ENCODE measurements at places on chromosomes 7 and 10.

GRCh38 chr10:123997486-123998196 lies 95.8 kb downstream of the CHST15 start:
- DNase-seq, result peak; percentile 37

GRCh38 chr7:100509231-100509630 lies 25.5 kb downstream of the NYAP1 start:
- no peak for DNase-seq

DNA sequence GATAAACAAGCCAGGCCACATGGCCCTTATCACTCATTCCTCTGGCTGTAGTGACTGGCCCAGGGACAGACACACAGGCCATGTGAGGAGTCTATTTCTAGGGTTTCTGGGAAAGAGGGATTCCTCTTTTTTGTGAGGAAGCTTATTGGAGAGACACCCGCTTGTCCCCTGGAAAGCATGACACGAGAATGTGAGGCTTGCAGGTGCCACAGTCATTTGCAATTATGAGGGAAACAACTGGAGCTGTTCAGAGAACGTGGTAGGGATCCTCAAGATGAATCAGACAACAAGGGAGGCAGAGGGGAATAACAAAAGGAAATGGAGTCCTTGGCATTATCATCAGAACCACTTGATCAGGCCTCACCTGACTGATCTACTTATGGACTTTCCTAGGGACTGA lies 64.5 kb downstream of the ADCYAP1R1 start:
- DNase-seq, result no peak

- no peak for DNase-seq
These were observed 134.1 kb downstream of the LRMDA start for GRCh38 chr10:75565286-75566251.

GRCh38 chr7:46387646-46388045 lies 466.6 kb upstream of the IGFBP3 start:
- DNase-seq, result no peak

- DNase-seq, result no peak
These were observed 81.9 kb downstream of the NPTX2 start for GRCh38 chr7:98698976-98699375.

- no peak for DNase-seq
These were observed 137.3 kb upstream of the RHOBTB1 start for GRCh38 chr10:61081301-61081700.

DNA sequence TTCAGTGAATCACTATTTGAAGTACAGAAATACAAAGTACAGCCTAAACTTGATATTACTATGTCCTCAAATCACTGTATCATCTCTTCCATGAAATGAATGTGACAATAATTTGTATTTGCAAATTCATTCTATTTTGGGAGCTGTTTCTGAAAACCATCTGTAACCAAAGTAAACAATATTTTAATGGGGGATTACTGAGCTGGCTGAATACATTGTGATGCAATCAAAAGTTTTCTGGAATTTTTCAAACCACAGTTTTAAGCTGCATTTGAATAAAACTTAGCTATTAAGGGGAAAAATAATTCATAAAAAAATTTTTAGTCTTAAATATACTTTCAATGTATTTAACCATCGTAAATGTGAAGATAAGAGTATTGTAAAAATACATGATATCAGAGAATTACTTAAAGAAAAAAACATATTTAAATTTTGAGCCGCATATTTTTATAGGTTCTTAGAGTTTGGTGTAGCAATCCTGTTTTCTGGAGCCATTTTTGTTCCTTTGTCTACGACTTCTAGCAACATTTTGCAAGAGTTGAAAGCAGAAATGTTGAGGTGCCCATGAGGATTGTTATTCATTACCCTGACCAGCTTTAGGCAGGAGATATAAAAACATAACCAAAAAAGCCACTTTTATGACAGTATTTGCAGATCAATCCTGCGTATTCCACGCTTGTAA lies 45.9 kb upstream of the AGMO start:
- no peak for DNase-seq

DNA sequence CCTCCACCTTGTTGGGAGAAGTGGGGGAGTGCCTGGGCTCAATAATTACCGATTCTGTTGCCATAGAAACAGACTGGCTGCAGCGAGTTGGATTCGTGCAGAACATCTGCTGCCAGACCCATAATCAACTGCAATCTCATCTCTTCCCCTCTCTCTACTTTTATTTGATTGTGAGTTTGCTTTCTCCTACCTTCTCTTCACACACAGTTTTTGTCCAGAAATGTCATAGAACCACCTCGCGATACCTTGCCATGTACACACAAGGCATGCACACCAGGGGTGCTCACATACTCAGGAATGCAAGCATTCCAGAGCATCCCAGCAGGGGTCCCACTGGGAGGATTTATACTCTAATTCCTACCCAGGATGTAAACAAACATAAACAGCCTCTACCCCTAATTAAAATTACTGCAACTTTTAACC lies 262.2 kb upstream of the AOAH start:
- no peak for DNase-seq

DNA sequence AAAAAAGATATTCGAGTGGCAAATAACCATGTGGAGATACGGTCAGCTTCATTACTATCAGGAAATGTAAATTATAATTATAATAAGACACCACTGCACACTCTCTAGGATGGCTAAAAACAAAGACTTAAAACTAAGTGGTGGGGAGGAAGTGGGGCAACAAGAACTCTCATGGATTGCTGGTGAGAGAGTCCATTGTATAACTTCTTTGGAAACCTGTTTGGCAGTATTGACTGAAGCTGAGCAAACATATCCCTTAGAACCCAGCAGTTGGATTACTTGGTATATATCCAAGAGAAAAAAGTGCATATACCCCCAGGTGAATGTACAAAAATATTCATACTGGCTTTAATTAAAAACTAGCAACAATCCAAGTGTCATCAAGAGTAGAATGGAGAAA lies 133.7 kb upstream of the CTBP2 start:
- DNase-seq, result no peak

DNA sequence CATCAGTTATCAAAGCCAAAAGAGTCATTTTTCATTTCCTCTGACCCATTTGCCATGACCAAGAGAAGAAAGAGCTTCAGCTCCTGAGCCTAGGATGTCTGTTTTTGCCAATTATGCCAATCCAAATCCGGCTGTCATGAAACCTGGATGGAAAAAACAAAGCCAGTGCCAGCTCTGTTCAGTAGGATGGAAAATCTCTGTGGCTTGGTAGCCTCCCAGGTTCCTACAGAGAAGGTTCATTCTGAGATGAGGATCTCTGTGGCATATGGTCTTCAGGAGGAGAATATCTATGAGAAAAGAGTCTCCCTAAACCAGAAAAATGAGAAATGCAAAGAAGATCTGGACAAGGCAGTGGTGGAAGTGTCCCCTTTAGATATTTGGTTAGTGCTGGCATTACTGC lies 475.4 kb downstream of the CNTNAP2 start:
- no peak for DNase-seq

- DNase-seq, result no peak
These were observed 540.7 kb downstream of the DNAJB6 start for GRCh38 chr7:157877298-157878090.
